Right renal pelvis (tissue), 4 donors: ENCODE measurements at places on chromosomes 1 and 21.

- no peak for DNase-seq
Observed at GRCh38 chr1:116359871-116360270, 13.2 kb upstream of the ATP1A1 start.

- DNase-seq = no peak
Observed at GRCh38 chr1:29448456-29449235, 212.3 kb downstream of the PTPRU start.

DNA sequence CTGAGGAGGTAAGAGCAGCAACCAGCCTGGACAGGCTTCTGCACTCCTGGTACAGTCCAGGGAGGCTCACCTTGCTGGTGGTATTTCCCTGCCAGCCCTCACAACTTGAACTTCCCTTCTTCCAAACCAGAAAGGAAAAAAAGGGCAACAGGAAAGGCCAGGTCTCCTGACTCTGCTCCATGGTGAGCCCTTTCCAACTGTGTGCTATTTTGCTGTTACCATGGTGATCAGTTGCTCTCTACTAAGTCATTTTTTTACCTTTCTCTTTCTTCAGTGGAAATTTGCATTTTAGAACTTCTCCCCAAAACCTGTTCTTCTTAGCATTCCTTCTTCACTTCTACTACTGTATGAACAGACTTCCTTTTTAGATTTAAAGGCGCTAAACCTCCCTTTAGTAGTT is 164.3 kb downstream of the GRIK1 start:
- DNase-seq = no peak

DNA sequence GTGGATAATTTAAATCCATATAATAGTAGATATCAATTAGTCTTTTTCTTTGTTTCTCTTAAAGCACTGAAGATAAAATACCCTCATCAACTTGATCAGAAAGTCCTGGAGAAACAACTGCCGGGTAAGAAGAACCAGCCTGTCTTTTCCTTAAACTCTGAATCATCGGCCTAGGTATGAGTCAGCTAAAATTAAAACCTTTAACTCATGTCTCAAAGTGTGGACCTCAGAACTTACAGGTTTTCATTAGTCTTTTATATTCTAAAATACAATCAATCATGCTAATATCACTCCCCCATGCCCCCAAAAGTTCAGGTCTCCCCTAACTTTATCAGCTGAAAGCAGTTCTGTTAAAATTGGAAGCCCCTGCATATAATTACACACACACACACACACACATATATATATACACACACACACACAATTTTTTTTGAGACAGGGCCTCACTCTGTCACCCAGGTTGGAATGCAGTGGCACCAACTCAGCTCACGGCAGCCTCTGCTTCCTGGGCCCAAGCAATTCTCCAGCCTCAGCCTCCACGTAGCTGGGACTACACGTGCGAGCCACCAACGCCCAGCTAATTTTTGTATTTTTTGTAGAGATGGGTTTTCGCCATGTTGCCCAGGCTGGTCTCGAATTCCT is 61.3 kb downstream of the B3GALNT2 start:
- no peak for DNase-seq

DNA sequence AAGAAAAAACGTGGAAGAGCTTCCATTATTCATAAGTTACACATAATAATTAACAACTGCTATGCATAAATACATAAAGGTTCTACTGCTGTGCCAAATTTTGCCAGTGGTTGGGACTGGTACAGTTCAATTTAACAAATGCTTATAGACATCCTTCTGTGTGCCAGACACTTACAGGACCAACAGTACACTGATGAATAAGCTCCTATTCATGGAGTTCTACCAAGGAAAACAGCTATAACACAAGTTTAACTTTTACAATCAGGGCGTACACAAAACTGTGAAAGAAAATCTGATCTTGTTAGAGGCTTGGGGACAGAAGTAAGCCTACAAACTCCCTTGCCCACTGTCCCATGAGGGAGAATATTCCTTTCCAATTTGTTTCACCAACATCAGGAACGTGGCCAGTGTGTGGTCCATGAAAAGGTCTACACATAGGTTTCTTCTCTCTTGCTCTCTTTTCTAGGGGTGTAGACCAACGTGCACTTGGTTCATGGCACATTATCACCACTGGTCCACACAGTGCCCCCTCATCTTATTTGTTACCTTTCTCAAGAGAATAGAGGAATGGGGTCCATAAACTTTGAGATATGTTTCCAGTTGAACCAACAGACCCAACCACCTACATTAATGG is 10.1 kb downstream of the NRIP1 start:
- no peak for DNase-seq

DNA sequence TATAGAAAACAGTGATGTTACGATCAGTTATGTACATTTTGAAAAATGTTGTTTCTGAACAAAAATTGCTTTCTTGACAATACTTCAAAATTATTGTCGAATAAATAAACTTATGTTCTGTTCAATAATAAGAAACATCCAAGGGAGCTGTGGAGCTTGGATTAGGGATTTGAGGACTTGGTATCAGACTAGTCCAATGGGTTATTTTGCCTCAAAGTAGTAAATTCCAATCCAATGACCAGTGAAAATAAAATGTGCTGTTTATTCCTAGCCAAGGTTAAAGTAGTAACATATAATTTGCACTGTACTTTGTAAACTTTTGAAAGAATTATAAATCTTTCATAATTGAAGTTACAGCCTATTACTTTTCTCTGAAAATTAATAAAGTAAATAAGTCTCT is 79.1 kb upstream of the IVNS1ABP start:
- DNase-seq = no peak

GRCh38 chr1:21188235-21188634 is 11.5 kb upstream of the EIF4G3 start:
- DNase-seq = no peak

DNA sequence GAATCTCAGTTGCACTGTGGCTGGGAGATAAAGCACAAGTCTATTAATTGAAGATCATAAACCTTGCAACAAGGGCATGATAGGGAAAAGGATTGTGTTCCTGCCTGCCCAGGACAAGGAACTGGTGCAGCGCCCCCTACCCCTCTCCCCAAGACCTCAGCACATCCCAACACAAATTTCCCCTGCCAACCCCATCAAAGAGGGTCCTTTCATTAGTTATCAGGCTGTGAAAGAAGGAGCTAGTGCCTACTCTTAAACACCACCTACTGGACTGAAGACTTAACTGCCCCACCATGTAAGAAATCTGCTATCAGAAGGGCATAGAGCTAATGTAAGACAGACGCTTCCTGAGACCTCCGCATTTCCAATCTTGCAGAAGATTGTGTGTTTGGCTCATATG is 372.6 kb downstream of the AGBL4 start:
- DNase-seq = no peak

DNA sequence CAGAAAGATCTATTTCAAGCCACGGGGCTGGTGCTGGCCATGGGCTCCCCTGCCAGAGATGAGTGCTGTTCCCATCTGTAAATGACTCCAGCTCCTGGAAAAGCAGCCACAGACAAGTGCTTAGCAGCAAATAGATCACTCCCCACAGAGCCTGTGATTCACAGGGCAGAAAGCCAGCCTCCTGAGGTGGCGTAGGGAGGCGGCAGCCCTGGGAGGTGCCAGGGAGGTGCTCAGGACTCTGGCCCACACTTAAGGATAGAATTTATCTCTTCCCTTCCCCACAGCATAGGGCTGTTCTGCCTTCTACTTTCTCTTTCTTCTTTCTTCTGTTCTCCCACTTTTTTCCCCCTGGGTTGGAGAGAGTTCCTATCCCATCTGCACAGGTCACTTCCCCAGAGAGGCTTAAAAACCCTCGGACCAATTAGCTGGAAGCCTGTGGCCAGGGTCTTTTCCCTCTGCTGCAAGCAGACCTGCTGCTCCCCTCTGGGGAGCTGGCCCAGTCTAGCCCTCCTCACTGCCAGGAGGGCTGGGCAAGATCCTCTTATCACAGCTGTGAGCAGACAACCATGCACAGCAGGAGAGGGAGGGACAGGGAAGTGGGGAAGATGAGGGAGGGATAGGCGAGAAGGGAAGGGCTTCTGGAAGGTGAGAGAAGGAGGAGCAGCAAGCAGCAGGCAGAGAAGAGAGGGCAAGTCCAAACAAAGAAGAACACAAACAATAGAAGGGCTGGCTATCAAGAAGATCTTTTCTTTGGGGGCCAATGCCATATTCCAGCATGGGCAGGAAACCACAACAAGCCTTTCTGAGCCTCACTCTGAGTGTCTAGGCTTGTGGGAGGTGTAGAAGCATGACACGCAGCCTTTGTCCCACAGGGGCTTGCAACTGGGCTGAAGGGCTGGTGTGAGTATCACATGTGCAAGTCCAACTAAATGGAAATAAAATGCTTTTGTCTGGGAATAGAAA is 41.0 kb downstream of the KCND3 start:
- DNase-seq = no peak

- no peak for DNase-seq
Observed at GRCh38 chr1:227449051-227449450, 114.3 kb upstream of the ZNF678 start.

DNA sequence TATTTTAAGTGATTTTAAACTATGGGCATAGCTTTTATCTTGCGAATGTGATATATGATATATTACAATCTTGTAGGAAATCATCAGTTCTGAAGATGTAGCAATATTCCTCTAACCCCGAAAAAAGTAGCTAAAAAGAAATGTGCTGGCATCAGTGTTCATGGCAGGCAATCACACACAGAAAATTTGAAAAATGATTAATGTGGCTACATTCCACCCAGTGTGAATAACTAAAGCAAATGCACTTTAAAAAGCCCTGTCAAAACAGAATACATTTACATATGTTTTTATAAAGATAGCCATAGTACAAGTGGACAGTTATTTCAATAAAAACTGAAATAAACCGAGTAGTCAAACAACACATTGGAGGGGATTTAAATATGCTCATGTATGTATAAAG is 260.2 kb downstream of the HHAT start:
- no peak for DNase-seq

GRCh38 chr1:34617321-34618118 is 137.3 kb upstream of the GJB5 start:
- DNase-seq = no peak

DNA sequence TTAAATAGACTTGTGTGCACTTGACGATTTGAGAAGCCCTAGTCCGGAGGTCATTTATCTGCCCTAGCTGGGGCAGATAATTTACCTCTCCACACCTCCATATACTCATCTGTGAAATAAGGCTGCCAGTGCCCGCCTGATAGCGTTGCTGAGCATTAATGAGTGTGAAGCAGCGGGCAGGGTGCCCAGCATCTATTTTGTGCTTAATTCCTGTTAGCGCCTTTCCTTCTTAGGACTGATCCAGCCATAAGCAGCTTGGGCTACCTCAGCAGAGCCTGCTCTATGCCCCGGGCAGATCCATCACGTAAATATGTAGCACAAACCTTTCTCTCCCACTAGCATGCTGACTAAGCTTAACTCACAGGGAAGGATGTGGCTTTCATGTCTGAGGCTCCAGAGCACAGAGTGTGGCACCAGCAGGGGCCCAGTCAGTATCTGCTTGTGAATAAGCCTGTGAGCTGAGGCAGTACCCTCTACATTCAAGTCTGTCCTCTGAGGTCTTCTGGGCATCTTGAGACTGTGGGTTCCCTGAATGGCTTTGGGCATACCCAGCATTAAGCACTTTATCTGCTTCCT is 21.5 kb upstream of the RNF187 start:
- no peak for DNase-seq

DNA sequence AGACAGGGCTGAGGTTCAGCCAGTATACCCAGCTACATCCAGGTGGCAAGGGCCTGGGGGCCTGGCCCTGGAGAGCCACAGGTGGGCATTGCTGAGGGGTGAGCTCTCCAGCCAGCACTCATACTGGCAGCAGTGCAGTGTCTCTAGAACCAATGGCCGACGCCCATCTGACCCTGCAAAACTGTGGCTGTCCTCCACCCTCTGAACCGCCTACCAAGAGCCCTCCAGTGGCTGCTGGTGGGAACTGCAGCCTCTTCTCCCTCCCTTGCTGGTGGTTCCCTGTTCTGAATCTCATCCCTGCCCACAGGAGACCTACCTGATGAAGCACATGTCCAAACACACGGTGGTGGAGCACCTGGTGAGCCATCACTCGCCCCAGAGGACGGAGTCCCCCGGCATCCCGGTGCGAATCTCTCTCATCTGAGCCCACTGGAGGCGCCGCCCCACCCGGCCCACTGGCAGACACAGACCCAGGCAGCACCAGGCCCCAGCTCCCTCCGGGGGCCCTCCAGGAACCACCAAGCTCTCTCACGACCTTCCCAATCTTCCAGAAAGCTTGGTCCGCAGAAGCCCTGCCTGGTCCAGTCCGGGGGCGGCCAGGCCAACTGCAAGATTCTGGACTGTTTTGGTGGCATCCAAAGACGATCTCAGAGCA is 22.1 kb downstream of the A3GALT2 start:
- no peak for DNase-seq

DNA sequence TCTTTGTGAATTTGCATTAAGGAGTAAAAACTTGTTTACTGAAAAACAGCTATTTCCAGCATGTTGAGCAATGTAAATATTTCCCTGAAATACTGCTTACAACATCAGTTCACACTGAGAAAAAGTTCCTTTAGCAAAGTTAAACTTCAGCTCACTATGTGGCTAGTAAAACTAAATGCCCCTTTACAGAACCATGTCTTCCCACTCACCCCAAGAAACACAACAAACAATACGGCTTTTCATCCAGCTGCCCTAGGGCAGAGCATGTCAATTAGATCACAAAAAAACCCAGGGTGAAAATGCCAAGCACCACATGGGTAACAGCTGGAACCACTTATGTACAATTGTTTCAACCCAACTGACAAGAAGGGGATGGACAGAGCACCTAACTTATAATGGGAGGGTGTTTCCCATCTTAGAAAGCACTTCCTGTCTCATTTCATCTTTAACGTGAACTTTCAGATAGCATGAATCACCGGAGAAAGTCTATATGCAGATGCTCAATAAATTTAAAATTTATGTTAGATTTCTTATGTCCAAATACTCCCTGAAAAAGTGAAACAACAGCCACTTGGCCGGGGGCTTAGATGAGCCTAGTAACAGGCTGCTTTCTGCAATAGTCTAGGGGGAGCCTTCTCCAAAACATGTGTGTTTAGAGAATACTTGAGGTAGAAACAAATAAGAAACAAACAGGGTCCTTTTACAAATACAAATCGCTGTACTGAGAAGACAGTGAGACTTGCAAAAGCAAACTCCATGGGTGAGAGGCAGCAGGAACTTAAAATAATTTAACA is 6.6 kb downstream of the NID1 start:
- no peak for DNase-seq

DNA sequence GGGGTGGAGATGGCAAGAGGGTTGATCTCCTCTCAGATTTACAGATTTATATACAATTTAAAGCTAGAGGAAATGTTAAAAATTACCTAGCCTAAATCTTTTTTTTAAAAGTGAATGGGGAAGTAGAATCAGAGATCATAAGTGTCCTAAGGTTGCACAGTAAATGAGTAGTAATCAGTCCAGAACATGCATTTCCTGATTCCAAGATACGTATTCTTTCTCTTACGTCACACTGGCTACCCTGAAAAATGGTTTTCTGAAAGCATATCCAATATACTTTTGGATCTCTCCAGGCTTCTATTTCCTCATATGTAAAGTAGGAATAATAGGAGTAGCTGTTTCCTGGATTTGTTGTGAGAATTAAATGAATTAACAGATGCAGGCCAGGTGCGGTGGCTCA is 11.7 kb downstream of the GADD45A start:
- no peak for DNase-seq

- DNase-seq = no peak
Observed at GRCh38 chr1:15337656-15338402, 71.9 kb upstream of the EFHD2 start.

GRCh38 chr1:16209847-16210407 is 2.5 kb downstream of the ARHGEF19 start:
- DNase-seq = no peak

GRCh38 chr21:44681861-44682579 is at the start of gene KRTAP12-1:
Gene KRTAP12-1, minus strand, starts transcription at chr21:44682163. Its CDS starts 40 bp downstream, at chr21:44682123.
- DNase-seq = no peak
